ENCODE measurements at places on chromosomes 6 and 20. TPM values are rescaled to one million over a fixed set of nuclear protein-coding genes. Genes with fewer than 3 reads are reported as not detected.

MPC1 gene
- total RNA-seq = 10.8 TPM

NHSL1 gene
- total RNA-seq = 142 TPM

CASS4 gene
- under 0.01 TPM for total RNA-seq

USP49 gene
- total RNA-seq = 3.2 TPM

ZNF217 gene
- total RNA-seq = 24.1 TPM

DSP gene
- 31.0 TPM for total RNA-seq

RBM24 gene
- 4.0 TPM for total RNA-seq

ADGRF4 gene
- total RNA-seq = not detected

ELMO2 gene
- 36.3 TPM for total RNA-seq

RAD21L1 gene
- not detected for total RNA-seq

HECA gene
- 26.9 TPM for total RNA-seq

MOCS1 gene
- 9.2 TPM for total RNA-seq

STMN3 gene
- total RNA-seq = 5.6 TPM

EPHA7 gene
- under 0.01 TPM for total RNA-seq

MTFR2 gene
- total RNA-seq = 4.8 TPM

UFL1 gene
- total RNA-seq = 25.9 TPM

SLC22A1 gene
- total RNA-seq = 0.65 TPM

MLN gene
- total RNA-seq = not detected

STMND1 gene
- total RNA-seq = not detected

SPATS1 gene
- total RNA-seq = not detected
